ENCODE measurements at places on chromosomes 11 and 22.
A peak's percentile ranks its signal among the peaks of the same experiment; 100 is the strongest.

DNA sequence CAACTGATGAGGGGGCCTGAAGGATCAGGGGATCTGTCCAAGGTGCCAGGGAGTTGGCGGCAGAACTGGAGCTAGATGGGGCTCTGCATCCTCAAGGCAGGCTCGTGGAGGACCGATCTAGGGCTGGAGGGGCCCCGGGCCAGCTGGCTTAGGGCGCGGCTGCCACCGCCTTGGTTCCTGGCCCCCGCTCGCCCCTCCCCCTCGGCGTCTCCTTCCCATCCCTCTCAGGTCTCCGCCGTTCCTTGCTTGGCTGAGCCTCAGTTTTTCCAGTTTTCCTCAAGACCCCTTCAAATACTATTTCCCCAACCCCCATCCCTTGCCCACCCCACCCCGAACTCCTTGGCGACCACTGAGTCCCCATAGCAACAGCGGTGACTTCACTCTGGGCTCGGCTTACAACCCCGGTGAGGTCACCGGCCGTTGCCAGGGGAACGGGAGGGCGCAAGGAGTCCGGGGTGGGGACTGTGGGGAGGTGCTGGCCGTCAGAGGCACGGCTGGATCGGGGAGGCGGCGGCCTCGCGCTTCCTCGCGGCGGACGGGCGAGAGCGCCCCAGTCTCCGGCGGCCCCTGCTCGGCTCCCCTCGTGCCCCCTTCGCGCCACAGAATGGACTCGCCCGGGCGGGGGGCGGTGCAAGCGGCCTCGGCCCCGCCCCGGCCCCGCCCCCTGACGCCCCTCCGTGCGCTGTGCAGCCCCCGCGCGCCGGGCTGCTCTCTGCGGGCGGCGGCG, 7.5 kb downstream of the FREY1 start:
- DNase-seq, result peak; percentile 26

- DNase-seq, result no peak
These were observed 39.9 kb downstream of the ZDHHC13 start for GRCh38 chr11:19156892-19157291.

- no peak for DNase-seq
These were observed 5.8 kb downstream of the CCDC34 start for GRCh38 chr11:27357250-27357649.

DNA sequence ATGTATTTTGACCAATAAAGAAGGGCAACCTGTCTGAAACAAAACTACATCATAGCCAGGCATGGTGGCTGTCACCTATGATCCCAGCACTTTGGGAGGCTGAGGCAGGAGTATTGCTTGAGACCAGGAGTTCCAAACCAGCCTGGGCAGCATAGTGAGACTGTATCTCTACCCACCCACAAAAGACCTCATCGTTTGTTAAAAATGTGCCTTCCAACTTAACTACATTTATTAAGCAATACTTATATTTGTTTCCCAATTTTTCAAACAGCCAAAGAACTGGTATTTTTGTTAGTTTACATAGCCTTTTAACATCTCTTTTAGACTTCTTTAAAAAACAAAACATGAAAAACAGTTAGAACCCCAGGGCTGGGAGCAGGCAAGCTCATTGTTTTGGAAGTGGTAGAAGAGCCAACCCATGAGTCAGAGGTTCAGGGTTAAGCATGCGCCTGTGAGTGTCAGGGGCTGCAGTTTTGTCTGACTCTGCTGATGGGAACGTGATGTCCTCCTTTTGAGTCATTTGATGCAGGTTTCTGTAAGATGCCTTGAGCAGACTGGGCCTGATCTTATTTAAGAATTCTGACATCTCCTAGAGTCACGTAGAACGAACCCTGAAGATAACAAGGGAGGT, 53.9 kb upstream of the CRTAM start:
- DNase-seq, result no peak

DNA sequence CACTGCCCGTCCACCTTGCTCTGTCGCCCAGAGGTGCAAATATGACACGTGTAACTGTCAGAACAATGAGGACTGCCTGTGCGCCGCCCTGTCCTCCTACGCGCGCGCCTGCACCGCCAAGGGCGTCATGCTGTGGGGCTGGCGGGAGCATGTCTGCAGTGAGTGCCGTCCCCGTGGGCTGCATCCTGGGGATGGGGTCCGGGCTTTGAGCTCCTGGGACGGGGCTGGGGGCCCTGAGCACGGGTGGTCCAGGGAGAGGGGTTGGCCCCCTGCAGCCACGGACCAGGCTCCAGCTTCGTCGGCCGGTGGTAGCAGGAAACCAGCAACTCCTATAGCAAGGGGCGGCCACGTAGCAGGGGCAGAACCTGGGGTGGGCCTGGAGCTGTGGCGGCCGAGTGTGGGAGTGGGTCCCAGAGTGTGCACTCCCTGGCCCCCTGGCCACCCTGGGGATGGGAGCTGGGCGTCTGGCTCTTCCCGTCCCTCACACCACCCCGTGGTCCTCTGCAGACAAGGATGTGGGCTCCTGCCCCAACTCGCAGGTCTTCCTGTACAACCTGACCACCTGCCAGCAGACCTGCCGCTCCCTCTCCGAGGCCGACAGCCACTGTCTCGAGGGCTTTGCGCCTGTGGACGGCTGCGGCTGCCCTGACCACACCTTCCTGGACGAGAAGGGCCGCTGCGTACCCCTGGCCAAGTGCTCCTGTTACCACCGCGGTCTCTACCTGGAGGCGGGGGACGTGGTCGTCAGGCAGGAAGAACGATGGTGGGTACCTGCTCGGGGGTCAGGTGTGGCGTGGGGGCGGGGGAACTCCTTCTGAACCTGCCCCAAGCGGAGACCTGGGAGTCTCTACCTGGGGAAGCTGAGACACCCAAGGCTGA, 10.1 kb downstream of the MUC2 start:
- DNase-seq, result no peak
